ENCODE measurements at places on chromosomes 2 and 18.

DNA sequence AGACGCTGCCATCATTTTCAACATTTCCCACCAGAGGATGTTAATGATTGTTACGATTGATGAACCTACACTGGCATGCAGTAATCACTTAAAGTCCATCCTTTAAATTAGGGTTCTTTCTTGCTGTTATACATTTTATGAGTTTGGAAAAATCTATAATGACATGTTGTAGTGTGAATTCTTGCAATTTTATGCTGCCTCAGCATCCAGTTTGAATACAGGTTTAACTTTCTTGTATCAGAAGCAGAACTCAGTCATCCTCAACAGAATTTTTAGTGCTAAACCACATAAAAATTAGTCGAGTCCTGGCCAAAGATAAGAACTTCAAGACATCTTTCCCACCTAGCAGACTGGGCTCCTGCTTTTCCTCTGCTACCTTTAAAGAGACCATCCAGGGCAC lies 303.3 kb downstream of the NUP35 start:
- no peak for DNase-seq

DNA sequence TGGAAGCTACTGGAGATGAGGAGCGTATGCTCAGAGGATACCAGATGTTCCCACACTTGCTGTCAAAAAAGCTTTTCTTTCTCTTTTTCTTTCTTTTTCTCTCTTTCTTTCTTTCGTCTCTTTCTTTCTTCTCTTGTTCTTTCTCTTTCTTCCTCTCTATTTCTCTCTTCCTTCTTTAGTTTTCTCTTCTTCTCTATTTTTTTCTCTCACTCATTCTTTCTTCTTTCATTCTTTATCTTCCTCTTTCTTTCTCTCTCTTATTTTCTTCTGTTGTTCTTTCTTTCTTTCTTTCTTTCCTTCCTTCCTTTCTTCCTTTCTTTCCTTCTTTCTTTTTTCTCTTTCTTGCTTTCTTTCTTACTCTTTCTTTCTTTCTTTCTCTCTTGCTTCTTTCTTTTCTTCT lies 457.6 kb downstream of the CMPK2 start:
- no peak for DNase-seq

DNA sequence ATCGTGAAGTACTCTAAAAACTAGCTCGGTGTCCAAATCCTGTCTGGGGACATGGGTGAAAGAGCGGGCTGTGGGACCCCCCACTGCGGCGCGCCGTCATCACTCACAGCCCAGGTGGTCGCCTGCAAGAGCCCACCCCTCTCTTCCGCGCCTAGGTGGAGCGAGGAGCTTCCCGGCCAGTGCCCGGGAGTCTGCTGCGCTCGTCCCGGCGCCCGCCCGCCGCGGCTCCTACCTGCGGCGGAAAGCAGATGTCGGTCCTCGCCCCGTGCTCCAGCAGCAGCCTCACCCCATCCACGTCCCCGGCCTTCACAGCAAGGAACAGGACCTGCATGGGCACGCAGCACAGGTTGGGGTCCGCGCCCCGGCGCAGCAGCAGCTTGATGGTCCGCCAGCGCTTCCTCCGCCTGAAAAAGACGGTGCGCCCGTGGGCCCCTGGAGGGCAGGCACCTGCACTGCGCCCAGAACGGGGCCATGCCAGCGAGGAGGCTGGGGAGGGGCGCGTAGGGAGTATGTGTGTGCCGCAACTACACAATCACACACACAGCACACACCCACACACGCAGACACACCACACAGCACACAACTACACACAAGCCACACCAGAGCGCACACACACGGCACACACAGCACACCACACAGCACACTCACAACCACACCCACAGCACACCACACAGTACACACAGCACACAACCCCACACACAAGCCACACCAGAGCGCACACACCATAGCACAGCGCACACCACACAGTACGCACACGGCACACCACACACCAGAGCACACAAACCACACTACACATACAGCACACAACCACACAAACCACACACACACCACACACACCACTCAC lies 37.4 kb downstream of the ANKMY1 start:
- no peak for DNase-seq

- DNase-seq, result peak; percentile 19
These were observed 93.0 kb upstream of the SMAD2 start for GRCh38 chr18:48023334-48024008.

GRCh38 chr18:38790786-38791185 lies 1225.2 kb upstream of the CELF4 start:
- DNase-seq, result no peak

DNA sequence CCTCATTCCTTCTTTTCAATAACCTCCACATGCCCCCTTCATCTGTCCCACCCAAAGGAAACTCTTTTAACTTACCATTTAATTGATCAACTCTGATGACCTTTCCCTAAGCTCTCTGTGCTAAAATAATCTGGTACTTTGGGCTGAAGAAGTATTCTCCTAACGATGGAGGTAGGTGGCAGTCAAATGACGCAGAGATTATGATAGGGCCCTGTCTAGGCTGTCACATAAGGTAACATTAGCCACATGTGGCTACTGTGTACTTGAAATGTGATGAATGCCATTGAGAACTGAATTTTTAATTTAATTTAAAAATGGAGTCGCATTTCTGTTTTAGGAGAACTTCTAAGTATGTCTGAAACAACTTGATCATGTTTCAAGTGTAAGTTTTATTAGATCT lies 140.5 kb upstream of the TNP1 start:
- DNase-seq, result no peak

DNA sequence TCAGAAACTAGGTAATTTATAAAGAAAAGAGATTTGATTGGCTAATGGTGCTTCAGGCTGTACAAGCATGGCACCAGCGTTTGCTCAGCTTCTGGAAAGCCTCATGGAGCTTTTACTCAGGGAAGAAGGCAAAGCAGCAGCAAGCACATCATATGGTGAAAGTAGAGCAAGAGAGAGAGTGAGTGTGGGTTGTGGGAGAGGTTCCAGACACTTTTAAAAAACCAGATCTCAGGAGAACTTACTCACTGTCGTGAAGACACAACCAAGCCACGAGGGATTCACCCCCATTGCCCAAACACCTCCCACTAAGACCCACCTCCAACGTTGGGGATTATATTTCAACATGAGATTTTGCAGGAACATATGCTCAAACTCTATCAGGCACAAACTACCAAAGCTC lies 554.6 kb upstream of the TNP1 start:
- no peak for DNase-seq

DNA sequence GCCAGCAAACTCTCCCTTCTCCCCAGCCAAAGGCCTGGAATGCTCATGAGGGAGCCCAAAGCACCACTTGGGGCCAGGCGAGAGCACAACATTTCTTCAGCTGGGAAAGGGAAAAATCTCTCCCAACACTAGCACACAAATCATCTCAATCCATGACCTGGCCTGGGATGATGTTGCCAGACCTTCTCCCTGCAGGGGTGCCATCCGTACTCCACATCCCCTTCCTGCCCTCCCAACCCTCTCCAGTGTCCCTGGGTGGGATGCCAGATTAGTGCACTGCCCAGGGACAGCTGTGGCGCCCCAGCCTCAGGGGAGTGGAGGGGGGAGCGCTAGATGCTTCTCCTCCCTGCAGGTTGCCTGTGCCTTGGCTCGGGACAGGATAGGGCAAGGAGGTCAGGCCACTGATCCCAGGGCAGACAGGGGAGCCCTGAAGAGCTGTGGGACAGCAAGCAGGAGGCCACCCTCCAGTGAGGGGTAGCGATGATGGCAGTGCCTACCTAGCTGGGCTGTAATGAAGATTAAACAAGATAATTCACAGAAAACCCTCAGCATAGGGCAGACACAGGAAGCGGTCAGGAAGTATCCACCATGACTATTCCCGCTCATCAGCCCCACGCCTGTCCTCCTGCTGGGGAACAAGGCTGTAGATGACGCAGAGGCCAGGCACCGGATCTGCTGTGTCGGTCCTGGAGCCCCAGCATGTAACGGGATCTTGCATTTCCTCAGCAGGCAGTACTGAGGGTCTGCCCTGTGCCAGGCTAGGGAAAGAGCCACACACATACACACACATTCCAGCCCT lies 31.1 kb downstream of the SERTAD2 start:
- no peak for DNase-seq

Measured in activated CD4-positive, alpha-beta T cell treated with anti-CD3 and anti-CD28 coated beads, Interleukin-10, Interleukin-2, amounts not matched to agents 100 ng/mL and 50 ng/mL, durations not matched to agents 16 hours and 8 hours (primary cell).